ENCODE measurements at places on chromosomes 1 and 21. TPM values are rescaled to one million over a fixed set of nuclear protein-coding genes. Genes with fewer than 3 reads are reported as not detected.

Gene OR2T29
- not detected for total RNA-seq

Gene SH2D1B
- total RNA-seq = not detected

Gene H3-3A
- total RNA-seq = 136 TPM

Gene UBE2U
- total RNA-seq = not detected

Gene RNF207
- 57.0 TPM for total RNA-seq

Gene PPM1J
- 1.6 TPM for total RNA-seq

Gene LMOD1
- 27.0 TPM for total RNA-seq

Gene GPR161
- 29.0 TPM for total RNA-seq

Gene CYYR1
- total RNA-seq = 0.30 TPM

Gene NPHS2
- total RNA-seq = not detected

Gene CSF3R
- total RNA-seq = not detected

Gene ANKRD35
- total RNA-seq = 0.42 TPM

Gene CNTN2
- not detected for total RNA-seq

Gene IL22RA1
- not detected for total RNA-seq

Gene C1QB
- total RNA-seq = not detected

Gene RNU1-4
- under 0.01 TPM for total RNA-seq

Gene FCGR2B
- total RNA-seq = not detected

Gene GBP7
- not detected for total RNA-seq

Gene S100A6
- 237 TPM for total RNA-seq

Gene SPATA17
- total RNA-seq = 0.55 TPM

Gene SLC6A17
- 0.60 TPM for total RNA-seq

Gene TUFT1
- total RNA-seq = 11.6 TPM

Gene PDE4B
- 15.1 TPM for total RNA-seq

Gene S100A8
- total RNA-seq = not detected

Gene SPATC1L
- total RNA-seq = 3.3 TPM

Gene ARHGEF11
- total RNA-seq = 31.0 TPM

Gene TRABD2B
- total RNA-seq = 0.14 TPM

Gene SSX2IP
- total RNA-seq = 9.5 TPM

Gene NUDT4B
- 10.4 TPM for total RNA-seq

Gene KCNH1
- 0.14 TPM for total RNA-seq

Gene PCSK9
- total RNA-seq = 0.89 TPM

Gene TCHHL1
- total RNA-seq = not detected

Data from smooth muscle cell of the umbilical artery (primary cell).